ENCODE measurements at places on chromosomes 11 and 22.

GRCh38 chr11:114036147-114036811 is 23.2 kb upstream of the ZBTB16 start:
- peak; percentile 48 for DNase-seq

DNA sequence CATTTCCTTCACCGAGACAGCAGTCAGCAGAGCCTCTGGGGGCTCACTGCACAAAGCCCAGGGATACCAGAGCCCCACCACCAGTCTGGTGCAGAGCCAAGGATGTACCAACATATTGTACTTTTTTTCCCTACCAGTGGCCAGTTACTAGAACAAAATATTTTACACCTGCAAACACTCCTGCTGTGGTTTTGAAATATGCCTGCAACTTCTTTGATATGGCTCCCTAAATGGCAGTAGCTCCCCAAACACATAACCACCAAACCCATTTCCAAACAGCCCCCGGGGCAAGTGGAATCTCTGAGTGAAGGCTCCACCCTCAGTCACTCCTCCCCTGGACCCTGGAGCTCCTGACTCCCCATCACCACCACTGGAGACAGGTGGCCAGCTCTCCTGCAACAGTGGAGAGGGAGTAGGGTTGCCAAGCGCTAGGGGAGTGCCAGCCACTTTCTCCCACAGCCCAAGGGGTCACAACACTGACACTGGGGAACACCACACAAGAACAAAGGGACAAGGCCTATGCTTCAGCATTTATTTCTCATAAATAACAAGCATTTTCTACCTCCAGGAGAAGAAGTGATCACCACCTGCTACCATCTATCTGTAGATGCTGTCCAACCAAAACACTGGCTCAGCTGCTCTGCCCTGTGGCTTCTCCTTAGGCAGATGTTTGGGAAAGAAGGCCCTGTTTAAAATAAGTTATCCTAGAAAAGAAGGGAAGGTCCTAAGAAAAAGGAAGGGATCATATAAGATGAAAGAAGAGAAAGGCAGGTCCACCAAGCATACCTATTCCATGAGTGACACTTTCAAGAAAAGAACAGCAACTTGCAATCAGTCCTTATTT is 15.1 kb downstream of the DGCR2 start:
- DNase-seq = no peak

GRCh38 chr11:29786092-29786491 is 230.7 kb downstream of the KCNA4 start:
- DNase-seq = no peak

GRCh38 chr22:41908411-41909309 is 6.2 kb downstream of the SHISA8 start:
- no peak for DNase-seq

DNA sequence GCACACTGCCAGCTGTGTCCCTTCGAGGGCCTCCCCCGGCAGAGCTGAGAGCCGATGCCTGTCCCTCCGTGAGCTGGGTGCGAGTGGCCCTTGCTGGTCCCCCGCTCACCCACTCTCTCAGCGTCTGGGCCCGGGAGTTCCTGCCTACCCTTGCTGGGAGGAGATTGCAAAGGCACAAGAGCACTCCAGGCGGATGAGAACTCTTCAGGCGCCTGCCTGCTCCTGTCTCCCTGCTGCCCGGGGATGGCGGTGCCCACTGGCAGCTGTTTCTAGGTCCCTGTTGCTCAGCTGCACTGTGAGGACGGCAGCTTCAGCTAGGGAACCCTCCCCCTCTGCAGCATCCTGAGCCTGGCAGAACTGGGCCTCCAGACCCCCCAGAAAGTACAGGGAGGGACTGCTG is 61.1 kb downstream of the FLRT1 start:
- no peak for DNase-seq

DNA sequence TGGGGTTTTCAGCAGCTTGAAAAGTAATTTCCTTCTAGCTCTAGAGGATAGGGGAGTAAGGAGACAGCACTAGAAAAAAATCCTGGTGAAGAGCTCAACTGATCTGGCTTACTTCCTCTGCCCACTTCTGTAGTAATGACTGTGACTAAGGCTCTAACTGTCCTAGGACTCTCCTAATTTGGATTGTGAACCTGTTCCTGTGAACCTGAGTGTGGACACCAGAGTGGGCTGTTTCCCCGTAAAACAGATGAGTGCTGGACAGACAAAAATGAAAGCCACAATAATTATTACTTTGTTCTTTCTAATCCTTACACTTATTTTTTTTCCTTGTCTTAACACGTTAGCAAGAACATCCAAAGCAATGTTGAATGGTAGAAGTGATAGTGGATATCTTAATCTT is 154.1 kb downstream of the AASDHPPT start:
- DNase-seq = peak; percentile 17

GRCh38 chr11:77175869-77176539 is 48.0 kb downstream of the MYO7A start:
- no peak for DNase-seq
